ENCODE measurements at places on chromosomes 7 and 10.

- DNase-seq: no peak
Measured at GRCh38 chr7:1898628-1899185, 228.6 kb downstream of the ELFN1 start.

DNA sequence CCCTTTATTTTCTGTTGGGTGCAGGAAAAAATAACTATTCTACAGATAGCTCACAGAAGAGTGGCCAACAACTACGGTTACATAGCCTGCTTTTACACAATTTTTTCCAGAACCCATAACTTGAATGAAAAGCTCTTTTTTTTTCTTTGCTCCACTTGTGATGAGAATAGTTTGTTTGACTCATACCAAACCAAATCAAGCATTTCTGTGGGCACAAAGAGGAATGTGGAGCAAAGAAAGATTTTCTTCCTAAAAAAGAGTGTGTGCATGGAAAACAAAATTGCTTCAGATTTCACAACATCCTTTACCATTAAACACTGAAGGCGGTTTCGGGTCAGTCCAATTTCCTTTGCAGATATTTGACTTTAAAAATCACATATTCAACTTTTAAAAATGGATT is 54.8 kb upstream of the RAB11FIP2 start:
- no peak for DNase-seq

DNA sequence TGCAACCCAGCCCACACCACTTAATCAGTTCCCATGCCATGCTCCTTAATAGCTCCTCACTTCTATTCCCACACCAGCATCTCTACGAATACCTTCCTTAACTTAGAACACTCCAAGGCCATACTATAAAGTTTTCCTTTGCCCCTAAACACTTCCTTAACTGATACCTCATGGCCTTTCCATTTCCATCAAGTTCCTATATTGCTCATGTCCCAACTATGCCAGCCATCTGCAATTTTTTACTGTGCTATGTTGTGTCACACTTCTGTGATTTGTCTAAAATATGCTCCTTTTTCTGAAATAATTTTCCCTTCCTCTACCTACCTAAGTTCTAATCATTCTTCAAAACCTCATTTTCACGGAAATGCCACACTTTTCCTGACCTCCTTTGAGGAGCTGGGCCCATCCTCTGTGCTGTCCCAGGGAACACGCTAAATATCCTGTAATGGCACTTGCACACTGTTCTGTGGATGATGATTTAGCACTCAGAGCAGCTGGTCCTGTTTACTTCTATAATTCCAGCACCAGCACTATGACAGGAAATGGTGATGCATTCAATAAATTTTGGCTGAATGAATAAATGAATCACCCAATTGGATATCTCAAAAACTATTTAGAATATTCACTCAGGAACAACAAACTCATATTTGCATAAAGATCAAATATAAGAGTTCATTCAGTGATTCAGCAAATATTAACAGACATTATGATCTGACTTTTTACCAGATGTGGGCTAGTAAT is 266.5 kb upstream of the HGF start:
- DNase-seq: no peak

GRCh38 chr10:71213761-71214440 is 1.5 kb downstream of the UNC5B start:
- no peak for DNase-seq

- no peak for DNase-seq
Measured at GRCh38 chr10:11015446-11015934, 2.2 kb upstream of the CELF2 start.

- DNase-seq: peak; percentile 21
Measured at GRCh38 chr10:62554632-62555199, 180.5 kb downstream of the ZNF365 start.

DNA sequence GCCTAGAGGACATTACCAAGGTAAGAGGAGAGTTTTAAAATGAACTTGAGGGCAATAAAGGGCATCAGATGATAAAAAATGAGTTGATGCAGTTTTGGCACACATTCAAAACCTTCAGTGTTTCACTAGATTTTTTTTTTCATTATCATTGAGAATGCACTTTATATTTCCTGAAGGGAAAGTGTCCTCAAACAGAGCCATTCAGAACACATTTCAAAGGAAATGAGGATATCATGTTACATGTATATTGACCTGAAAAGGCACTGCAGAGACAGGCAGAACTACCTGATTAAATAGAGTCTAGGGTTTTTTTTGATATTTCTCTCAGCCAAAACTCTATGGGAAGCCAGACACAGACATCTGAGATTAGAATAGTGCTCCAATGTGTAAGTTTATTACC is 454.0 kb downstream of the NEBL start:
- DNase-seq: no peak

- DNase-seq: no peak
Measured at GRCh38 chr10:94205396-94205831, 157.3 kb downstream of the NOC3L start.

- DNase-seq: no peak
Measured at GRCh38 chr7:31345421-31345820, 4.9 kb upstream of the NEUROD6 start.

- DNase-seq: no peak
Measured at GRCh38 chr7:32032211-32032610, 38.0 kb downstream of the PDE1C start.

DNA sequence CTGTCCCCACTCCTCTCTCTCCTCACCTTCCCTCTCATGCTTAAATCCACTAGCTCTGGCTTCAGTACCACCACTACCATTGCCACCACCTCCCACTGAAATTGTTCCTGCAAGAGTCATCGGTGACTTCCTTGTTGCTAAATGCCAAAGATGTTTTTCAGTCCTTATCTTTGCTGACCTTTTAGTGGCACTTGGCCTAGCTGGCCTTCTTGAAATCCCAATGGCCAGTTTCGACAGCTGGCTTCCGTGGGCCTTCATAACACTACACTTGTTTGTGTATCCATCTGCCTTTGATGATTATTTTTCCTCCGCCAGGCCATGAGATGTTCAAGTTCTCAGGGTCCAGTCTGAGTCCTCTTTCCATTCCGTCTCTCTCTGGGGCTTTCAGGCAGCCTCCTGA is 118.2 kb upstream of the NANOS1 start:
- DNase-seq: no peak

DNA sequence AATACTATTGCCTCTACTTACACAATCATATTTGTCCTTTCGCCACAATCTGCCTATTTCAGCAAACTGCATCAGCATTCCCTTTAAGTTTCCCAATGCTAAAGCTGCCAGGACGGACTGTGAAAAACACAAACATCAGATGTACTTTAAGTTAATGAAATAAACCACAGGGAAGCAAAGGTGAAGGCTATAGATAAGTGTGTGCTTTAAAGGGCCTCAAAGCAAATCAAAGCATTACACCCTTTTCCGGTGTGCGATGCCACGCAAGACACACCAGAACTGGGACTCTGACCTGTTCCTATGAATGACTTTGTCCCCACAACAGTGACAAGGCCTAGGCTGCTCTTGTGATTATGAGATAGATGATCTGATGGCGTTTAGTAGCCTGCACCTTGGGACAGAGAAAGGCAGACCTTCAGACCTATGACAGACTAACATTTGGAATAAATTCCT is 23.4 kb downstream of the SLC26A3 start:
- DNase-seq: no peak

GRCh38 chr7:15439853-15440252 is 122.0 kb downstream of the AGMO start:
- DNase-seq: no peak

GRCh38 chr7:28615091-28615490 is 202.8 kb downstream of the CREB5 start:
- no peak for DNase-seq

DNA sequence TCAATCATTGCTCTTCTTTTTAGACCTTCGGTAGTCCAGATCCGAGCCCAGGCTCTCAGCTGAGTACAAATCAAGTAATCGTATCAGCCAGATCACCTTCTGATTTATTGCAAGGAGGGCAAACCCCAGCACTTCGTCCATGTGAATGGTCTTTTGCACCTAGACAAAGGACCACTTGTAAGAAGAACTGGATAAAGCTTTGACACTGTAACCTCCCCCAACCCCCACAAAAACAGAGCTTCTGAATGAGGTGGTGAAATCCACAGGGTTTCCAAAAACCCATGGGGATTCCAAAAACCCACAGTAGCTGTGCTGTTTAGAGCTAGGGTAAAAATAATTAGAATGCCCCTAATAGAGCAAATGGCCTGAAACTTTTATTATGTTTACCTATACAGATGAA is 148.8 kb upstream of the ODAD2 start:
- no peak for DNase-seq

DNA sequence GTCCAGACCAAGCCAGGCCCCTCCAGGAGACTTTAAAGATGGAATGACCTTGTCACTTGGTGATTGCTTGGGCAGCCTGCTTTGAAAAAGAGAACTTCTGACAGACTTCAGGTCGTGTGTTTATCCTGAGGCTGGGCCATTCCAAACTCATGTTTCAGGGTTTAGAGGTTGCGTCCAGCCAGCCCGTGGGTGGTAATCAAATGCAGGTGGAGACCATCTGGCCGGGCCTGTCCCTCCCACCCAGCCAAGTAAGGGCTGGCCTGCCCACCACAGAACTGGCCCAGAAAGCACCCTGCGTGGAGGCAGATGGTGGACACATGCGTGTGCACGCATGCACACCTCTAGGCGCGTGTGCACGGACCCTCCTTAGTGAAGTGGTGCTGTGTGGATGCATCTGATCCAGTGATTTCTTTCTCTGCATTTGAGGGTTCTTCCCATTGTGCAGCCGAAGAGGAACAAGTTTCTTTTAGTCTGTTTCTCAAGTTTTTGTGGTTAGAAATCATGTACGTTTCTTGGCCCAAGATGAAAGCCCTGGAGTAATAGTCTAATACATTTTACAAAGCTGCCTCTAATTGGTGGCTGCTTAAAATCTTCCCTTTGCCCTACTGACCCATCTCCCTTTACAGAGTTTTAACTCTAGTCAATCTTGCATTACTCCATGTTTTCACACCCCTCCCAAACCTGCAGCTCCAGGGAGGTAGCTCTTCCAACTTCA is 43.0 kb downstream of the SUFU start:
- no peak for DNase-seq

DNA sequence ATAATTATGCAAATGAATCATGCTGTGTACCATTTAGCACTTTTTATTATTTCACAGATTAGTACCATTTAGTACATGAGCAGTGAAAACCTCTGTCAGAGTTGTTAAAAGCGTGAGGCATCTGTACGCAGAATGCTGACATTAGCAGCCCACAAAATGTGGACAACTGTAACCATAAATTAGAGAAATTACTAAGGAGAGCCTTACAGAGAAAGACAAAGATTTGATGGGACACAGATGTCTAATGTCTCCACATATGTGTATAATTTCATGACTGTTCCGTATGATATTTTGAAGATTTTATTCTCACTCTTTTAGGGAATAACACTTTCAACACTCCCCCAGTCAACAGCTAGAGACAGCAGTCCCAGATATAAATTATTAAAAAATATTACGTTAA is 414.0 kb upstream of the ANKRD30A start:
- no peak for DNase-seq

DNA sequence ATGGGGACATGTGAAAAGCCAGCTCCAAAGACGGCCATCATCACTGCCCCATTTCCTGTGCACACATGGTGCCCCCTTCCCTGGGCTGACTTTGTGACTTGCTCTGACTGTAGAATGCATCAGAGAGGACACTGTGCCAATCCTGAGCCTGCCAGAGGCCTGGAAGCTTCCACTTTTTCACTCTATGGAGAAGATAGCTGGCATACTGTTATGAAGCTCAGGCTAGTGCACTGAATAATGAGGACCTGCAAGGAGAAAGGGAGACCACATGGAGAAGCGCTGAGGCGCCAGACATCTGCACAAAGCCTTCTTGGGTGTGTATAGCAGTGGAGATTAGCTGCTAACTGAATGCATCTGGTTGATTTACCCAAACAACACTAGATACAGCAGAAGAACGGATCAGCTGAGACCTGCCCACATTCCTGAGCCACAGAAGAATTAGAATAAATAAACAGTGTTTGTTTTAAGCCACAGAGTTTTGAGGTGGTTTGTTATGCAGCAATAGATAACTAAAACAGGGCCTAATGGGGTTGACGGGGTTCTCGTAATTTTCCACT is 58.9 kb upstream of the C10orf90 start:
- no peak for DNase-seq

GRCh38 chr7:47529826-47530555 is 51.9 kb downstream of the TNS3 start:
- no peak for DNase-seq

- DNase-seq: no peak
Measured at GRCh38 chr10:87092861-87093631, 1.6 kb downstream of the GLUD1 start.

- no peak for DNase-seq
Measured at GRCh38 chr10:112282086-112282485, 1.1 kb upstream of the TECTB start.

- no peak for DNase-seq
Measured at GRCh38 chr7:128841171-128841690, 11.0 kb downstream of the FLNC start.

DNA sequence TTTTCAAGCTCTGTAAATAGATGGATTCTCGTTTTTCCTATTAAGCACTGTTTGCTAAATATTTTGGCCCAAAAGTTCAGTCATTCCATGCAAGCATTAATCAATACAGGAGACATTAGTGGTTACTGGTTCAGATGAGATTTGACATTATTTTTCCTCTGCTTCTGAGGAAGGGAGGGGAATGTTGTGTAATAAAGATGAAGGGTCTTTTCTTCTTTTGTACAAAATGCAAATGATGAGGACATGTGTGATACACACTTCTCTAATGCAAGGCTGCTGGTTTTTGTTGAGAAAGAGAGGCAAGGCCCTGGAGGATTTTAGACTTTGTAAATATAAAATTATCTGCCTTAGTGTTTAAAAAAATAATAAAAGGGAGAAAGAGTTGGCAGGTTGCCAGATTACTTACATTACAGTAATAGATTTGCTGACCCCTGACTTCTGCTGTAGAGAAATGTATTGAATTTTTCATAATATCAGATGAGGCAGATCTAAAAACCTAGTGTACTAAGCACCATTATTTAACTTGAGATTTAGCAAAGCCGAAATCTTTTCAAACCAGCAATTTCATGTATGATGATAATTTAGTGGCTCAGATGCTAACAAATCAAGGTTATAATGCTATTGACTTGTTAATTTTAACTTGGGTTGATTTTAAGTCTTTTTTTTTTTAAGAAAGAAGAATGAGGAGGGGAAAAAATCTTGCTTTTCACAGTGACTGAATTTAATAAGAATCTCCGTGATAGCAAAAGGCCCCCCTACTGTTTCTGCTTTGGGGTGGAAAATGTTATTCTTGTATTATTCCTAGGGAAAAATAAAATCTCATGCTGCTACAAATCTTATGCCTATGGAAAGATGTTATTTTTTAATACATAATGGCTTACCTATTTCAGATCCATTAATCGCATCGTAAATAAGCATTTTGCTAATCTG is 180.1 kb downstream of the ARID5B start:
- no peak for DNase-seq

- DNase-seq: no peak
Measured at GRCh38 chr7:100132697-100133151, 6.0 kb downstream of the MBLAC1 start.

- DNase-seq: no peak
Measured at GRCh38 chr7:101373812-101374614, 11.3 kb downstream of the COL26A1 start.

- DNase-seq: no peak
Measured at GRCh38 chr7:37037286-37037685, 313.0 kb upstream of the AOAH start.

Measured in GM12864 (cell line).